Forelimb muscle (tissue), 1 donor: ENCODE measurements at places on chromosomes 7 and 10. TPM values are rescaled to one million over a fixed set of nuclear protein-coding genes. Genes with fewer than 3 reads are reported as not detected.

Gene GOLGA7B
- 0.06 TPM for polyA plus RNA-seq

Gene TRIL
- 24.3 TPM for polyA plus RNA-seq

Gene CTAGE8
- polyA plus RNA-seq, result 0.75 TPM

Gene TMEM213
- 0.09 TPM for polyA plus RNA-seq

Gene FAM221A
- 2.4 TPM for polyA plus RNA-seq

Gene NET1
- polyA plus RNA-seq, result 95.3 TPM
